ENCODE measurements at places on chromosomes 6 and 20. TPM values are rescaled to one million over a fixed set of nuclear protein-coding genes. Genes with fewer than 3 reads are reported as not detected.

GRCh38 chr20:62201173-62202082 lies 18.6 kb downstream of the MTG2 start:
- peak; percentile 82 for DNase-seq

DNA sequence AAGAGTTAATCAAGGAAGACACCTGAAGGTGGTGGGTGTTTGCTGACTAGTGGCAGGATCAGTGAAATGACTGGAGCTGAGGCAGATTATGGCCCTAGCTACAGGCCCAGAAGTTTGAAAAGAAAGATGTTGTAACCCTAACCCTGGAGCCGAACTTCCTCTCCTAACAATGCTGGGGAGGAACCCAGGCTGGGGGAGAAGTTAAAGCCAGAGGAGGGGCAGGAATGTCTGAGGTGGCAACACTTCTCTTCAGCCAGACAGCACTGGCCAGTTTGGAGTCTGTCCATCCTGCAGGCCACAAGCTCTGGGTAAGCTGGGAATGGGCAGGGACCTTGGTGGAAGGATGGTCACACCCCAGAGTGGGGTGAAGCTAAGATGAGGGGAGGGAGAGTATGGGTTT lies at the start of gene LST1:
Gene LST1, plus strand, starts transcription at position 270 of the 400 bp plus-strand sequence. CDS start 1,023 bp downstream, outside the sequence.
- no peak for DNase-seq

GRCh38 chr6:23518294-23518693 lies 607.7 kb upstream of the NRSN1 start:
- no peak for DNase-seq

- DNase-seq, result no peak
Measured at GRCh38 chr6:136533487-136533886, 16.7 kb downstream of the MAP7 start.

DNA sequence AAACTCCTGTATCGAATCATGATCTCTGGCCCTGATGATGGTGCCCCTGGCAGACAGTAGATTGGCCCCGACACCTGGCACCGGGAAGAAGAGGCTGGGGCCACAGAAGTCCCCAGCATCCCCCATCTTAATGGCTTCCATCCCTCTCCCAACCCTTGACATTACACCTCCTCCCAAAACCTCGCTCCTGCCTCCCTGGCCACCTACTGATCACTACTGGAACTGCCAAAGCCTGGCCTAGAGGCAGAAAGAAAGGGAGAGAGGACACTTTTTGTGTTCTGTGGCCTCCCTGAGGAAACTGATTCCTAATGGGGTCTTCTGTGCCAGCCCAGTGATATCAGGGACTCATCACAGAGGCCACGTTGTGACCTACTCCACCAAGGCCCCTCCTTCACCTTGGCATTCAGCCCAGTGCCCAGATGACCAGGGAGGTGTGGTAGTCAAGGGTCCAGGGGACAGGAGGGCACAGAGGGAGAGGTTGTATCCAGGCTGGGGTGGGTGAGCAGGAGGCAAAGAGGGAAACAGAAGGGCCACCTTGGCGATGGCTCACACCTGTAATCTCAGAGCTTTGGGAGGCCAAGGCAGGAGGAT lies 6.1 kb downstream of the C20orf173 start:
- no peak for DNase-seq

DNA sequence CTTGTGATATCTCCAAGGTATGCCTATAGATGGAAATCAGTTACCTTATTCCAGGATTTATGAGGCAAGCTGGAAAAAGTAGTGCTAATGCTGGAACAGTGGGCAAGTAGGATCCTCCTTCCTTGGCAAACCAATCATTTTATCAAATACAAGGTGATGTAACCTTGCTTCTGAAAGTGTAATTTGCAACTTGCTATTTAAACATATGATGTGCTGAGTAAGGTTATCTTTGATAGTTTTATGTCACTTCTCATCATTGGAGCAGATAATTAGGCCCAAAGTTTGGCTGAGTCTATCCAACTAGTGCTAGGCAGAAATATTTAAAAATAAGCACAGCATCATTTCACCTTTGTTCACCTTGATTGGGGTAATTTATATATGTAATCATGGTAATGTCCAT lies 3.4 kb upstream of the SHPRH start:
- DNase-seq, result no peak

- no peak for DNase-seq
Measured at GRCh38 chr20:8656335-8656734, 412.6 kb upstream of the PLCB4 start.

GRCh38 chr6:43416935-43417334 lies 10.4 kb upstream of the ABCC10 start:
- DNase-seq, result no peak

GRCh38 chr6:167129159-167129558 lies 6.3 kb downstream of the CCR6 start:
- DNase-seq, result no peak

DNA sequence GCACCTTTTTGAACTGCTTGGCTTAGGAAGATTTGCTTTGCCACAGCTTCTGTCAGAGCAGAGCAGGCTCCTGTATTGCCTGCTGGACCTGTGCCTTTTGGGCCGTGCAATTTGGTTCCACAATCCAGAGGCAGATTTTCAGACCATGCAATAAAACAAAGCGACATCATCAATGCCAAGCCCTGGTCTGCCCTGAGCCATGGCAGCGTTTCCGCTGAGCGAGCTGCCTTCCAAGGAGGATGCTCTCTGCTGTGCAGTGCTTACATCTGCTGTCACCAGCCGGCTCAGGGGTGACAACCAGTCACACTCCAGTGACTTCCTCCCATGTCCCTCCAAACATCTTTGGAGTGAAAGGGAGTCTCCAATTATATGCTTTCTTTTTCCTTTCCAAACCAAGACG lies 282.2 kb downstream of the CDH26 start:
- no peak for DNase-seq

- DNase-seq, result no peak
Measured at GRCh38 chr6:159572439-159573110, 120.5 kb downstream of the SOD2 start.

GRCh38 chr6:2821554-2821953 lies 20.1 kb downstream of the SERPINB1 start:
- no peak for DNase-seq

DNA sequence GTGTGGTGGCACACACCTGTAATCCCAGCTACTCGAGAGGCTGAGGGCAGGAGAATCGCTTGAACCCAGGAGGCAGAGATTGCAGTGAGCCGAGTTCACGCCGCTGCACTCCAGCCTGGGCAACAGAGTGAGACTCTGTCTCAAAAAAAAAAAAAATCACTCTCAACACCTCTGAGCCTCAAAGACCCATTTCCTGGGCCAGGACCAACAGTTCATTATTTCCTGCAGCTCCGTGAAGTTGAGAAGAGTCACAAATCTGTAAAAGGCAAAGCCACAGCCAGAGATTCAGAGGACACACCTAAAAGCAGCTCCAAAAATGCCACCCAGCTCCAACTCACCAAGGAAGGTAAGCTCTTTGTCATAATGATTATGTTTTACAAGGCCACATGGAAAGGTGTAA lies 15.2 kb upstream of the NOP56 start:
- DNase-seq, result no peak

GRCh38 chr6:15337582-15337981 lies 91.7 kb downstream of the JARID2 start:
- no peak for DNase-seq

GRCh38 chr20:44447827-44448419 lies 27.8 kb upstream of the TTPAL start:
- DNase-seq, result no peak

- DNase-seq, result no peak
Measured at GRCh38 chr6:28643017-28643740, 117.5 kb downstream of the GPX5 start.

DNA sequence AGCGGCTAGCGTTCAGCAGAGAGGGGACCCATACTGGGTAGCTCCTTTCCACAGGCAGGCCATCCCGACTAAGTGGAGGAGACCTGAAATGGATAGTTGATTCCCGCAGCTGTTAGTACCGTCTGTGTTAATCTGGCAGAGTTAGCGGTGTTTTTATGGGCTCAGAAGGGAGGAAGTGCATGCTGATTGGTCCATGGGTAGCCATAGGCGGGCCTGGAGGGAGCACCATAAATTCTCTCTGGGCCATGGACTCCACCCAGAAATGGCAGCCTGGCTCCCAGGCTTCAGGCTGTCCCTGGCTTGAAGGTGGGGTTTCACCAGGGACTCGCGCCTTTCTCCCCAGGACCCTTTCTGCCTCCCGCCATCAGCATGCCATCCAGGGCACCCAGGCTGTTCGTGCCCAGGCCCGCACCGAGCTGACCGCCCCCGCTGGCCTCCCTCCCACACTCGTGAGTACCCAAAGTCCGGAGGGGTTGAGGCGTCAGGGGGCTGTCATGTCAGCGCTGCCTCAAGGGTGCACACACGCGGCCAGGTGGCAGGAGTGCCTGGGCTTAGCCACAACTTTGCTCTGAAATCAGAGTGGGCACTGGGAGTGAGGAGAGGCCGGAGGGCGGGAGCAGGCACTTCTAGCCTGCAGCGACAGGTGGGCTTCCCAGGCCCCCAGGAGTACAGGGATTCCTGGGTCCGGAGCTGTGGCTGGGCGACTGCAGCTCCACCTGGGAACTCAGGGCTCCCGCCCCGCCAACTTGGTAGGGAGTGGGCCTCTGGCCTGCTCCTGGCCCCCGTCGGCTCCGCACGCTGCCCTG lies 694.3 kb upstream of the FLRT3 start:
- no peak for DNase-seq

- DNase-seq, result peak; percentile 61
Measured at GRCh38 chr6:42428326-42429041, 23.2 kb downstream of the TRERF1 start.

GRCh38 chr6:101477436-101477835 lies 83.9 kb downstream of the GRIK2 start:
- no peak for DNase-seq

DNA sequence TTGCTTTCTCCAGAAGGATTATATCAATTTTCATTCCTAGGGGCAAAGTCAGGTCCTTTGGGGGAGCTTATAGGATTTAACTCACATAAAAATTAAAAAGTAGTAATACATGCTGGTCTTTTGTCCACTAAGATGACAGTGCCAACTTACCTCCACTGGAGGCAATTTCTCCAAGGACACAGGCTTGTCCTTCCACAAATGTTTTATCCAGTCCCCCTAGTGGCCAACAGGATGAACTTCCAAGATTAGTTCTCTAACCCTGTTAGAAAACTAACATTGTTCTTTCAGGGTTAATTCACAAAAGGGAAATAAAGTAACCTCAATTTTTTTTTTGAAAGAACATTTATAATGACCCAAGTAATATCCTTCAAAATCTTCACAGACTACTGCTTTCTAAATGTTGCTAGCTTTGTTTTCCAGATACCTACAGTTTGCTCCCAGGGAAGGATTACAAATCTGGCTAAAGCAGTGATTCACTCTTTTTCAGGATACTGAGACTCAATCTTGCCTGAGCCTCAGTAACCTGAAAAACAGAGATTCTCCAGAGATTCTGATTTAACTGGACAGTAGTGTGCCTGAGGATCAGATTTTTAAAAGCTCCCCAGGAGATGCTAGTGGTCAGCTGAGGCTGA lies 31.7 kb upstream of the UBR2 start:
- DNase-seq, result no peak

DNA sequence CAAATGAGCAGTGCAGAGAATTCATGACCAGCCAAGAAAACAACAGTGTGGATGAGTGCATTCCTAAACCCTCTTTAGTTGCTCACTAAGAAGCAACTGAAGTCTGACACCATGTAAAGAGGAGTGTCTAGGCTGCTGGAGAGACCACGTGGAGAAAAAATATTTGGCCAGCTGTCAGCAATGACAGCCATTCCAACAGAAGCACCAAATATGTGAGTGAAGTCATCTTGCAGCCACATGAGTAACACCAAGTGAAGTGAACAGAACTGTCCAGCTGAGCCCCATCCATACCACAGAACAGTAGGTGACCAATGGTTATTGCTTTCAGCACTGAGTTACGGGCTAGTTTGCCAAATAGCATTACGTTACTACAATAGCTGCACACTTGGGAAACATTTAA lies 89.4 kb downstream of the TBXT start:
- DNase-seq, result no peak

Gene PLA2G7
- total RNA-seq, result 0.80 TPM

Gene SNAP25
- 2.5 TPM for total RNA-seq

Gene SMOC2
- total RNA-seq, result 14.4 TPM

Gene CCR6
- not detected for total RNA-seq

Gene ZNF334
- total RNA-seq, result 4.4 TPM

Gene KIAA1755
- 0.80 TPM for total RNA-seq

Gene TNF
- total RNA-seq, result 3.4 TPM

Gene OPRM1
- not detected for total RNA-seq

Gene PIGT
- 147 TPM for total RNA-seq

Gene NELFE
- total RNA-seq, result 45.4 TPM

Gene SNX9
- 59.1 TPM for total RNA-seq

Gene MCCD1
- total RNA-seq, result not detected

Gene IMPG1
- not detected for total RNA-seq

Gene KHDC1L
- not detected for total RNA-seq

Gene SEMG1
- total RNA-seq, result not detected

Gene OPRL1
- 0.27 TPM for total RNA-seq

Gene BTN1A1
- total RNA-seq, result not detected
